Hematopoietic multipotent progenitor cell treated with erythropoietin and hydrocortisone succinate and interleukin-3 and kit ligand, for 6 days (in vitro differentiated cells): ENCODE measurements at places on chromosomes 5 and 9.

DNA sequence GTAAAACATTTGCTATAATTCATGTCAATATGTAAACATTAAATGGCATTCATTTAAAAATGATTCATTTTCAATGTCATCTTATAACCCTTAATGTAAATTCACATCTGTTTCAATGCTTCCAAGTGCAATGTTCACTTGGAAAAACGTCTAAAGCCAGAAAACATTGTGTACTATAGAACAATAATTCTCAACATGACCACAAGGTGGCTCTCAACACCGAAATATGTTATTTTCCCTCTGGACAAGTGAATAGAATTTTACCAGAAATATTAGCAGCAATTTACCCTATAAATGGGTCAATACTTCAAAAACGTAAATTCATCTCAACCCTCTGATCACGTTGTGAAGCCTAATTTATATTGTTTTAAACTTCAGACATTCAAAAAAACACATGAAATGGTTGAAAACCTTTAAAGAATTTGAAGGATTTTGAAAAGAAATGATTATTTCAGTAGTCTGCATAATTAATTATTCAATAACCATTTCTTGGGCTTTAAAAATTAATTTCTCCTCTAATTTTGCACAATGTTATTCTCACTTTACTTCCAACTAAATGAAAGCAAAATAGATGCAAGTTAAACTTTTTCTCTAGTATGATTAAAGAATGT lies 11.0 kb downstream of the CDH10 start:
- peak; percentile 72 for DNase-seq

GRCh38 chr5:148314187-148314586 lies 2.0 kb downstream of the SPINK7 start:
- no peak for DNase-seq

DNA sequence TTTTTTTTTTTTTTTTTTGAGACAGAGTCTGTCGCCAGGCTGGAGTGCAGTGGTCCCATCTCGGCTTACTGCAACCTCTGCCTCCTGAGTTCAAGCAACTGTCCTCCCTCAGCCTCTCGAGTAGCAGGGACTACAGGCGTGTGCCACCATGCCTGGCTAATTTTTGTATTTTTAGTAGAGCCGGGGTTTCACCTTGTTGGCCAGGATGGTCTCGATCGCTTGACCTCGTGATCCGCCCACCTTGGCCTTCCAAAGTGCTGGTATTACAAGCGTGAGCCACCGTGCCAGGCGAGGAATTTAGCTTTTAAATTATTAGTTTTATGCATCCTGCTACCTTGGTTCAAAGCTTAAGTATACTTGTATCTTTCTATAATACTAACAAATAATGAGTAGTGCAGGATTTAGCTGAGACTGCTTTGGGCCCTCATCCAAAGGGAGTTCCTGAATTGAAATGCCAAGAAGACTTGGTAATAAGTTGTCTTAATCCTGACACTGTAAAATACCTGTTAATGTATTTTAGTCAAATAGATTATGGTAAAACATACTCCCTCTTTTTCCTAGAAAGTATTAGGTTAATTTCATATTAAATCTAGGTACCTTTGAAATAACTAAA lies 5.0 kb downstream of the CDC42SE2 start:
- no peak for DNase-seq

DNA sequence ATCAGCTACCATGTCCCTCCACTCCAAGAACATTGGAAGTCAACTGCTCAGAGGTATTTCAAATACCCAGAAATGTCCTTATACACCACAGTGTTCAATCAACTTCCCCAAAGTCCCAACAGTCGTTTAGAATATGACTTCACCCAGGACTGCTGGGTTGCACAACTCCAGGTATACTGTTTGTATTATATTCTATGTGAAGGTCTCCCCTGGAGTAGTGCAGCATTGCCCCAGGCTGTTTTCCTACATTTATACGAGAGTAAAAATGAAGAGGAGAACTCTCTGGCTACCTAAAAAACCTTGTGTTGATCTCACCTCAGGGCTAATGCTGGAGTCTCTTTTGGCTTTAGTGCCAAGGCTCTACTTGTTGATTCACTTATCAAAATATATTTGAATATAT lies 183.6 kb upstream of the MAP3K1 start:
- peak; percentile 11 for DNase-seq

DNA sequence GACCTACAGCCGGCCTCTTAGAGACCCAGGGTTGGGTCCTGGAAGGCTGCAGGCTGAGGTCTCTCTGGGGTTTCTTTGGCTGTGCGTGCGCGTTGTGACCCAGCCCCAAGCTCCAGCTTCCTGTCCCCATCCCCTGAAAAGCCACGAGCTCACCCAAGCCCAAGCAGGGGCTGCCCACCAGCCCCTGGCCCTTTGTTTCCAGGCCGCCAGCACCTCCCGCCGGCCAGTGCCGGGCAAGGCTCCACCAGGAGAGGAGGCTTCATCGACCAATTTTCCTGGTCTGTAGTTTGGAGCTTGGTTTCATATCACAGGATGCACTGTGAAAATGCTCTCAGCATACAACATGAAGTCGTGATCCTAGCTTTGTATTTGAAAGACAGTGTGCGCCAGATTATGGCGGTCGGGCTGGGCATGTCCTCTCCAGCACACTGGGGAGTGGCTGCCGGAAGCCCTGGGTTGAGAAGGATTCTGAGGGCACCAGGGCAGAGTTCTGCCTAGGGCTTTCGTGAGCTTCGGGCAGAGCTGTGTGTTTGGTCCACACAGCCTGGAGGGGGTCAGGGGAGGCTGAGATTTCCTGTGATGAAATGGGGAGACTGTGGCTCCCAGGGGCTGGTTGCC lies 78.6 kb downstream of the COL5A1 start:
- no peak for DNase-seq

GRCh38 chr5:56025151-56025885 lies 30.6 kb upstream of the IL6ST start:
- DNase-seq = no peak
